Fibroblast of lung (primary cell): ENCODE measurements at places on chromosomes 4 and X. TPM values are rescaled to one million over a fixed set of nuclear protein-coding genes. Genes with fewer than 3 reads are reported as not detected.

HMGN5 gene
- total RNA-seq: 1.5 and 1.7 TPM in 2 replicates

TLR10 gene
- not detected in 2 replicates for total RNA-seq

HSD17B13 gene
- under 0.01 and 0.17 TPM in 2 replicates for total RNA-seq

CENPVL3 gene
- not detected in 2 replicates for total RNA-seq

SERTM2 gene
- under 0.01 TPM in 2 replicates for total RNA-seq

REELD1 gene
- not detected in 2 replicates for total RNA-seq

AFM gene
- total RNA-seq: not detected in 2 replicates

PF4V1 gene
- not detected in 2 replicates for total RNA-seq

IL2RG gene
- not detected in 2 replicates for total RNA-seq

GABRE gene
- 3.8 and 23.1 TPM in 2 replicates for total RNA-seq

CXCL11 gene
- total RNA-seq: not detected in 2 replicates

XAGE2 gene
- not detected in 2 replicates for total RNA-seq

ODAPH gene
- total RNA-seq: not detected in 2 replicates

PDLIM3 gene
- total RNA-seq: 20.8 and 50.3 TPM in 2 replicates

CORIN gene
- under 0.01 and 1.5 TPM in 2 replicates for total RNA-seq

RAB40AL gene
- total RNA-seq: 0.26 and 0.33 TPM in 2 replicates

SYN1 gene
- total RNA-seq: under 0.01 and 0.17 TPM in 2 replicates

ENPP6 gene
- total RNA-seq: under 0.01 and 0.17 TPM in 2 replicates

AREG gene
- total RNA-seq: 1.5 and 2.0 TPM in 2 replicates
